ENCODE measurements at places on chromosomes 4 and X.

DNA sequence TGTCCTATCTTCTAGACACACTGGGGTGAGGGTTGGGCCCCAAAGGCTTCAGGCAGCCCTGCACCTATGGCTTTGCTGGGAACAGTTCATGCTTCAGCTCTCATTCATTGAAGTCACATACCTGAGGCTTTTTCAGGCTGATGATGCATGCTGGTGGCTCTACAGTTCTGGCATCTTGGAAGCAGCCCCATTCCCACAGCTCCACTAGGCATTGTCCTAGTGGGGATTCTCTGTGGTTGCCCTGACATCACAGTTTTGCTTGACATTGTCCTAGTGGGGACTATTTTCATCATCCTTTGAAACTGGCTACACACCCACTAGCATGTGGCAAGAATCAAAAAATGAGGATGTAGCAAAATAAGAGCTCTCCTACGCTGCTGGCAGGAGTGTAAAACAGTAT, 37.7 kb upstream of the C4orf17 start:
- no peak for DNase-seq

DNA sequence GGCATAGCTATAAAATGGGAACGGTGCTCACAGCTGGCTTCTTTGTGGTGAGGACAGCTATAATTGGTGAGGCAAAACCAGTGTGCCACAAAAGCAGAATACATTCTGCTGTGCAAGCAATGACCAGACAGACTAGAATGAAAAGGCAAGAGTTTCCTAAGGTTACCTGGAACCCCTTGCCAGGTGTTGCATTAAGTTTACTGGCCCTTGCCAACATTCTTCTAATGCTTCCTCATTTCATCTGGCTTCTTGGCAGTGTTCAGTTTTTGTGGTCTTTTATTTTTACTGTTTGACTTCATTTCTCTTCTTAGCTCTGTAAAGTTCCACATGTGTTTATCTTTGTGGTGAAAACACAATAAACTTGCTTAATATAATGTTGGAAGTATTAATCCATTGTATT, 131.4 kb downstream of the PTTG2 start:
- DNase-seq: no peak

DNA sequence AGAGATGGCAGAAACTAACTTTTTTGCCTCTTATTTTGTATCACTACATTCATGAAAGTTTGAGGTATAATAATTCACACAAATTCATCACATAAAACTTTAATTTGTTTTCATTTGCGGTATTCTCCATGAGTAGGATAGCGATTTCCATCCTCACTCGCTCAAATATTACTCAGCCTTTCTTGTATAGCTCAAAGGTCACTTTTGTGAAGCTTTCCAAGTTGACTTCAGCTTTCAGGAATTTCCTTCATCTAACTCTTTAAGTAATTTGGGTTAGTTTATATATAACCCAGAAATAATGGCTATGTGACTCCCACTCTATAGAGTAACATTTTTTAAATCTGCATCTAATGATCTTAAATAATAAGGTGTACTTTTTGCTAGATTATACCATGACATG, 314.4 kb downstream of the IL1RAPL1 start:
- no peak for DNase-seq

- no peak for DNase-seq
Measured at GRCh38 chrX:115013705-115014104, 3.7 kb downstream of the IL13RA2 start.

DNA sequence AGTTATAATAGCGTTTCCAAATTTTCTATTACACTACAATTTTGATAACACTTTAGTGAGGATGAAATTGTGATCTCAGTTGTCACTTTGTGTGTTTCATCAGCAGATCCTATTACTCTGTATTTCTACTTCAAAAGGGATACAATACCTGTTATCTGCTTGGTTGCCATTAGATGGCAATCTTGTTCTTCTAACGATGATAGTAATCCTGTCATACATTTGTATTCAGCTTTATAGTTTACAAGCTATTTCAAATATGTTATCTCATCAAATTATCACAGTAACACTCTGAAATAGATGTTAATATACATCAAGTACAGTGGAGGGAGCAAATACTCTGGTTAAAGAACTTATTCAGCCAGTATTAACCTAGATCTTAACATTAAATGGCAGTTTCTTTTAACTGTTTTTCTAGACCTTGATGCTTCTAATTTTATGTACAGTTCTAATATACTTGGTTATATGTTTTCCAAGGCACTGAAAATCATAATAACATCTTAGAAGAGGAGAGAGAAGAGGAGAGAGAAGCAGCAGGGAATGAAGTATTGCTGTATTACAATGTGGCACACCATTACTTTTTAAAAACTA, 292.0 kb downstream of the CCSER1 start:
- DNase-seq: no peak

- DNase-seq: no peak
Measured at GRCh38 chr4:55819634-55820033, at the start of gene EXOC1L. EXOC1L (plus strand) TSS chr4:55819790; CDS start chr4:55820027, 237 bp downstream.

DNA sequence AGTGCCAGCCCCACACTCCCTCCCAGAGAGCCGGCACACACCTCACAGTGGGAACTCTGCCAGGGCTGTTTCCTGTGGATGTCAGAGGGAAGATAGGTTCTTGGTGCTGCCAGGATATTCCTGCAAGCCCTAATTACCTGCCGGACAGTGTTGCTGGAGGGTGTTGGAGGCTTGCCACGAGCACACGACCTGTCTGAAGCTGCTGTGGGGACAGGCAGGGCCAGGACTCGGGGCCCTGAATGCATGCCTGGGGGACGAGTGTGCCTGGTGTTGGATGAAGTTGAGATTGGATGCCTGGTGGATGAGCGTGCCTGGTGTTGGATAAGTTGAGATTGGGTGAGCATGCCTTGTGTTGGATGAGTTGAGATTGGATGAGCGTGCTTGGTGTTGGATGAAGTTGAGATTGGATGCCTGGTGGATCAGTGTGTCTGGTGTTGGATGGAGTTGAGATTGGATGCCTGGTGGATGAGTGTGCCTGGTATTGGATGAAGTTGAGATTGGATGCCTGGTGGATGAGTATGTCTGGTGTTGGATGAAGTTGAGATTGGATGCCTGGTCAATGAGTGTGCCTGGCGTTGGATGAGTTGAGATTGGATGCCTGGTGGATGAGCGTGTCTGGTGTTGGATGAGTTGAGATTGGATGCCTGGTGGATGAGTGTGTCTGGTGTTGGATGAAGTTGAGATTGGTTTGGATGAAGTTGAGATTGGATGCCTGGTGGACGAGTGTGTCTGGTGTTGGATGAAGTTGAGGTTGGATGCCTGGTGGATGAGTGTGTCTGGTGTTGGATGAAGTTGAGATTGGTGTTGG, 23.2 kb upstream of the UVSSA start:
- DNase-seq: no peak

DNA sequence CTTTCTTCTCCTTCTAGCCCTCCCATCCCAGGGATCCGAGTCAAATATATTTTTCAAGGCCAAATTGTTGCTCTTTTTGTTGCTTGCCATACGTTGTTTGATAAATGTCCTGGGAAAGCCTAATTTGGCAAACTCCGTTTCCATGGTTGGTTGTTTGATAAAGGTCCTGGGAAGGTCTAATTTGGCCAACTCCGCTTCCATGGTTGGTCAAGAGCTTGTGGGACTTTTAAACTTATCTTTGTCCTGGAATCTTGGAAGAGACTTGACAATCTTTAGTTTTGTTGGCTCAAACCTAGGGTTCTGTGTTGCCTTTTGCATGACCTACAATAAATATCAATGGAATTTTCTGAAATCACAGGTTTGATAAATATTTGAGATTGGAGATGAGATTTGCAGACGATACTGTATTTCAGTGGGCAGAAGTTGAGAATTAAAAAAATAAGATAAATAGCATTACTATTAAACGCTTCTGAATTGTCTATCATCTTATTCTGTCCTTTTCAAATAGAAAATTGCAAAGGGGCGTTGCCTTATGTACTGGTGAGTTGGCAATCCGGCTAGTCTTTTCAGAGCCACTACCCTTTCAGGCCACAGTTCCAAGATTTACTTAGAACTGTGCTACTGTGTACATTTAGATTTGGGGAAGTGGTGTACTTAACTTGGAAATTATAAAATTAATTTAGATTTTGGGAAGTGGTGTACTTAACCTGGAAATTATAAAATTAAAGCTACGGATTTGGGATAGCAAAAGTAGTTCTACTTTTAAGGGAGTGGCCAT, 804 bp downstream of the OSTC start:
- DNase-seq: no peak

GRCh38 chr4:179836179-179837075, 2394.2 kb upstream of the AGA start:
- DNase-seq: no peak

DNA sequence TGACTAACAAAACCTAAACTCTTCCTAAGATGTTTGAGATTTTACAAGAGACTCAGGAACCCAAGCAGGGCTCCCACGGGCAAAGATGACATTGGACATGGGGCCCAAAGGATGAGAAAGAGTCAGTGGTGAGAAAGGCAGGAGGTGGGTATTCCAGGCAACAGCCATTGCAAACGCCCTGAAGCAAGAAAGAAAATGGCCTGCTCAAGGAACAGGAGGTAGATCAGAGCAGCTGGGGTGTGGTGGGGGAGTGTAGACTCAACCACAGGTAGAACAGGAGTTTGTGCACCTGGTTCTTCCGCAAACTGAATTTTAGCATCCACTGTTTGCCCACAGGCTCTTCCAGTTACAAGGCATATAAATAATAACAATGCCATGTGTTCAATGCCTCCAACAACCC, 3.3 kb downstream of the PPP2R2C start:
- DNase-seq: no peak

- no peak for DNase-seq
Measured at GRCh38 chr4:118797558-118798142, 38.3 kb downstream of the SEC24D start.

DNA sequence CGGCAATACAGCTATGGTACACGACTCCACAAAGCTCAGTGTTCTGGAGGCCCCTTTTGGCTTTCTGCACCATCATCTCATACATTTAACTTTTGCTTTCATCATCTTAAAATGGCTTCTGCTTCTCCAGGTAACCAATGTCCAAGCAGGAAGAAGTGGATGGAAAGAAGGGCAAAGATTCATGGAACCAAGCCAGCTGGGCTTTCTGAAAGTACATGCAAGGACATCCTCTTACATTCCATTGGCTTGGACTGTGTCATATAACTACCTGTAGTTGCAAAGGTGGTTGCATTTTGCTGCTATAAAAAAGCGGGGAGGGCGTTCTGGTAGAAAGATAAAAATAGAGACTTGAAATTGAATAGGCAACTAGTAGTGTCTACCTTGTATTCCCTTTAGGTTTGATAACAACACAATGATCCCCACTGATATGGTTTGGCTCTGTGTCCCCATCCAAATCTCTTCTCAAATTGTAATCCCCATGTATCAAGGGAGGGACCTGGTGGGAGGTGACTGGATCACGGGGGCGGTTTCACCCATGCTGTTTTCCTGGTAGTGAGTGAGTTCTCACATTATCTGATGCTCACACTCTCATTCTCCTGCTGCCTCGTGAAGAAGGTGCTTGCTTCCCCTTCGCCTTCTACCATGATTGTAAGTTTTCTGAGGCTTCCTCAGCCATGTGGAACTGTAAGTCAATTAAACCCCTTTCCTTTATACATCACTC, 6.7 kb upstream of the FHIP1A start:
- DNase-seq: no peak

DNA sequence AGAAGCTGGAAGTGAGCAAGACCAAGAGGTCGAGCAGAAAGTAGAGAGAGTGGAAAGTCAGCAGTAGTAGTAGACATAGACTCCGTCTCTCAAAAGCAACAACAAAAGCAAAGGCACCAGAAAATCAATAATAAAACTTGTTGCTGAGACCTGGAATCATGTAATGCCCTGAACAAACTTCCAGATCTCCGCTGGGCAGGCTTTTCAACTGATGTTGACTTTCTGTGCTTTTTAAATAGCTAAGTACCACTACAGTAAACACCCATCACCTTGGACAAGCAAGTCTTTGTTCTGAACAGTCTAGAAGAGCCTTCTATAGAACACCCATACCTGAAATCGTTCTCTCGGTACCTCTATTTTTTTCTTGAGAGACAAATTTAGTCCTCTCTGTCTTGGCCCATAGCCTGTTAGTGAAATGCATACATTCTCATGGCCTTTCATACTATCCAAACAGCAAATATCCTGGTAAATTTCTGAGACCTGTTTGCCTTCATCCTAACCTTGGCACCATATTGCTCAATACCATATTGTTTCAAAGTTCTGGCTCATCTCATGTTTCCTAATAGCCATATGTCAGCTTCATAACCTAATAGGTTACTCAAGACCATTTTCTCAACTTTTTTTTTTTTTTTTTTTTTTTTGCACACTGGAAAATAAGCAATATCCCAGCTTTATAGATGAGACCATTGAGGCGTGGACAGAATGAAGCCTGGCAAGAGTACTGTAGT, 200.6 kb upstream of the RBPJ start:
- no peak for DNase-seq

DNA sequence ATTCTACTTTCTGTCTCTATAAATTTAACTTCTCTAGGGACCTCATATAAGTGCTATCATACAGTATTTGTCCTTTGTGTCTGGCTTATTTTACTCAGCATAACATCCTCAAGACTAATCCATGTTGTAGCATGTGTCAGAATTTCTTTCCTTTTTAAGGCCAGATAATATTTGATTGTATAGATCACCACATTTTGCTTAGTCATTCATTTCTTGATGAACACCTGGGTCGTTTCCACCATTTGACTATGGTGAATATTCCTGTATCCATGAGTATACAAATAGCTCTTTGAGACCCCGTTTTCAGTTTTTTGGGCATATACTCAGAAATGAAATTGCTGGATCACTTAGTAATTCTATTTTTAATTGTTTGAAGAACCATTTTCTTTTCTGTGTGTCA, 12.0 kb downstream of the CNGA2 start:
- DNase-seq: no peak

GRCh38 chrX:69074726-69075125, 90.5 kb downstream of the PJA1 start:
- DNase-seq: no peak

GRCh38 chr4:145316897-145317574, 136.6 kb upstream of the OTUD4 start:
- DNase-seq: no peak

DNA sequence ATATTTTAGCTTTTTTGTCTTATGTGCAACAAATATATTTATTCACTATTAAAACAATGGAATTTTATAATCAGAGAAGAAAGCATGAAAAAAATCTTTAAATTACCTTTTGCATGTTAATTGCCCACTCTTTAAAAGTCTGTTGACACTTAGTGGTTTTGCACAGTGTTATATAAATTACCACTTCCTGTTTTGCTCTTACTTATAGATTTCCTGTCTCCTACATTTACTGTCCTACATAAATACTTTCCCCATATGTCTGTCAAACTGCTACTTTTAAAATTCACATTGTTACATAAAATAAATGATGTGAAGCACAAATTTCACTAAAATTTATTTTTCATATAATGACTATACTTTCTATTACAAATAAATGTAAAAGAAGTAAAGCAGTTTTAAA, 161.1 kb upstream of the NDST4 start:
- no peak for DNase-seq

All from NCI-H774 (cell line).